NCI-H524 treated with DMSO at 0.1 percent for 48 hours (cell line): ENCODE measurements at places on chromosomes 4 and X.

DNA sequence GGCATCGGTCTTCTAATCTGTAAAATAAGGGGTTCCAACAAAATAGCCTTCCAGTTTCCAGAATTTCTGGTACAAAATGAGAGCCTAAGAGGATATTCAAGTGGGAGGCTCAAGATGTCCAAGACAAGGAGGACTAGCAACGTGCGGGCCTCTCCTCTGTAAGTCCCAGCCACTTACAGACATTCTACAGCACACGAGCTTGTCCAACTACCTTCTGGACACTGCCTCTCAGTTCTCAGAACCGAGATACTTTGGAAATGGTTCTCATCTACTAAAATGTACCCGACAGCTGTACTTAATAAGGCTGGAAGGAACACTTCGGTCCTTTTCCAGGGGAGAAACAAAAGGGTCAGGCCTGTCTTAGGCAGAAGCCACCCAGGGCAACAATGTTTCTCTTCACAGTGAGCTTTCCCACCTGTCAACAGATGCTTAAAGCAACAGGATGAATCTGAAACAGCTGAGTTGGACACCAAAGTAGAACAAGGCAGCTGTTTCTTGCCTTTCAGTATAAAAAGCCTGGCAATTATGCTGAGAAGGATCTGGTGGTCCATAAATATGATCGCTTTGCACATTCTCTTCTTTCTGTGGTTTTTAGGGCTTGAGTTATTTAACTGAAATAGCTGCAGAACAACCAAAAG is 127.0 kb downstream of the HS6ST2 start:
- DNase-seq: no peak

DNA sequence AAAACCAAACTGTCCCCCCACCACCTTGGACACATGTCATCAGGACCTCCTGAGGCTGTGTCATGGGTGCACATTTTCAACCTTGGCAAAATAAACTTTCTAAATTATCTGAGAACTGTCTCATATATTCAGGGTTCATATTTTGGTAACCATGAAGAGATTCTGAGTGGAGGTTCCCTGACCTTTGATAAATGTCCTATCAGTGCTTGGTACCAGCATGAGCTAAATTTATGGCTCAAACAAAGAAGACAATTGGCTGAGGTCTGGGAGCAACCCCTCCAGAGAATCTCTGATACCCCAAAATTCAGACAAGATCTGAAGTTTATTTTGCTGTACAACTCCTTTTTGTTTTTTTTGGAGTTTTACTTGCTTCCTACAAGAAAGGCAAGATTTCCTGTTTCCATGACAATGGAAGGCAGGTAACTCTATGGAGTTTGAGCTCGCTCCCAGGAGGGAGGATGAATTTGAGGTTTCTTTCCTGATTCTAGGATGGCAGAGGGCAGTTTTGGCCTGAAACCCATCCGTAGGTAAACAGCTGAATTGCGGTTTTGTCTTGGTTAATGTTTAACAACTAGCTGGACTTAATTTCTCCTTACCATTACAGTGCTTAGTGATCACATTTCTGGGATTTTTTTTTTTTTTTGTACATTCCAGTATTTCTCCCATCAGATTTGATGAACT is 14.5 kb downstream of the UGT2B15 start:
- DNase-seq: no peak

DNA sequence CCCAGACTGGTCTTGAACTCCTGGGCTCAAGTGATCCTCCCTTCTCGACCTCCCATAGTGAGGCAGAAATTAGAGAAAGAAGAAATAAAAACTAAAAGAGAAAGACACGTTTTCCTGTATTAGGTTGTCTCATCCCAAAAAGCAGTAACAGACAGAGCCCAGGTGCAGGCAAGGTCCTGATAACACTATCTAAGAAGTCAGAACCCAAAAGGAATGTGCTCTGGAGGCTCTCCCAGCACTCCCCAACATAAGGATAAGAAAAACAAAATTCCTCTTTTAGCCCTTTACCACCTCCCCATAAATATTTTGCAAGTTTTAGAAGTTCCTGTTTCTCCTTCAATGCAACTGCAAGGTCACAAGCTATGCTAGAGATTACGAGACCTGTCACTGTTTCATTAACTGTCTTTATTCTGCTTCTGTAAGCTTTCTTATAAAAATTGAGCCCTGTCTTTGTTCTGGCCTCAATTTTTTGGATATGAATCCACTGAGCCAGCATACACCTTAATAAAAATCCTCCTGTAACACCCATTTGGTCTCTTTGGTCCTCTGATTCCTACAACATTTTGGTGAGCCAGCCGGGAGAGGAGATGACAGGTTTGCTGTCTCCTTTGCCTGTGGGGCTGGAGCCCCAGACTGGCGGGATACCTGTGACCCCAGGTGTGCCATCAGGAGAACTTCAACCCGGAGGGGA is 25.9 kb downstream of the LIAS start:
- no peak for DNase-seq

DNA sequence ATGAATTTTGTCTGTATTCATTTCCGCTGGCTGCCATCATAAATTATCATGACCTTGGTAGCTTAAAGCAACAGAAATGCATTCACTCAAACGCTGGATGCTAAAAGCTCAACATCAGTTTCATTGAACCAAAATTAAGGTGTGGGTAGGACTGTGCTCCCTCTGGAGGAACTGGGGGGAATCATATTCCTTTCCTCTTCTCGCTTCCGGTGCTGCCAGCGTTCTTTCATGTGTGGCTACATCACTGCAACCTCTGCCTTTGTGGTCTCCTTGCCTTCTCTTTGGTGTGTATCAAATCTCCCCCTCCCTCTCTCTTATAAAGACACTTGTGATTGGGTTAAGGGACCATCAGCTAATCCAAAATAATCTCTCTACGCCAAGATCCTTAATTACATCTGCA is 39.5 kb downstream of the NEIL3 start:
- no peak for DNase-seq

- peak; percentile 49 for DNase-seq
Observed at GRCh38 chrX:110795645-110796406, at the start of gene CHRDL1. Gene CHRDL1 (minus strand): TSS chrX:110795817. CDS start chrX:110792181, 3,636 bp downstream.

DNA sequence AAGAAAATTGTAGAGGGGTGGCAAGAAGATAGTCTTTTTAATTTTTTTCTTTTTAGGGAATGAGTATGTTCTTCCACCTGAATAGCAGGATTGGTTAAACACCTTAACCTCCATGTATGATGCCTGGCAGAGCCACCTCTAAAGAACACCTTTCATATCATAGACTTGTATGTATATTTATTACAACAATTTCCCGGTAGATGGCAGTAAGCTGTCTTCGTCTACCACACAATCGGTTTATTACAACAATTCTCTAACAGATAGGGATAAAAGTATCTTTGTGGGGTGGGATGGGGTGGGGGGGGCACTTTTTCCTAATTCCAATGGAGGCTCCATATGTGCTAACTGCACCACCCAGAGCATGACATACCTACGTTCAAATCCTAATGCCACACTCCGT is 255.5 kb downstream of the LDB2 start:
- DNase-seq: no peak

DNA sequence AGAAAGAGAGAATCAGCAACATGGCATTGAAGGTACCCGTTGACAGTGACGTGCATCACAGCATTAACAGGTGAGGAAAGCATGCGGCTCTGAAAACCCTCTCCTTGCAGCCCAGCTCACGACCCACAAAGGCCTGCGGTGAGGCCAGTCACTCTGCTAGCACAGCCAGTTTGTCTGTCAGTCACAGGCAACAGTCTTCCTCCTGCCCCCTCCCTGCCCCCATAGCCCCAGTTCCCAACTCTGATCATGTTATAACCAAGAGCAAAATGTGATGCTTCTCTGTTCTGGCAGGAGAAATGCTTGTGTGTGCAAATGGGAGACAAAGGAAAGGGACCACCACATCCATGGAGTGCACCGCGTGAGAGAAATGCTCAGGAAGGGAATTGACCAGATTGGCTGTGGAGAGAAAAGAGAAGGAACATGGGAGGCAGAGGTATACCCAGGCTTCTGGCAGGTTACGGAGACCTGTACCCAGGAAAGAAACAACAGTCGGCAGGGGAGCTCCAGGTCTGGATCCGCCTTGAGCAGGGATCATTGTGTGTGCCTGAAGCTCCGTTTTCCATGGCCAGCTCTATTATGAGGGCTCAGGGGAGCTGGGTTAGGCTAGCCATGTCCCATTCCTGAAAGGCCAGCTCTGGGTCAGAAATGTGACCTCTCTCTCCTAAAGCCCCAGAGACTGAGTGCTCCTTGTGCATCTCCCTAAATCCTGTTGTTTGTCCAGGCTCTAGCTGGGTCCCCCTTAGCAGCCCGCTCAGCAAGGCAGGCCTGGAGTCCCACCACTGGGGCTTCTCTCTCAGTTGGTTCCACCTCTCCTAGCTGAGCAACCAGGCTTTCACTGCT is 139.7 kb upstream of the MAMLD1 start:
- DNase-seq: no peak

GRCh38 chr4:39020130-39020529 is 12.1 kb downstream of the TMEM156 start:
- no peak for DNase-seq

DNA sequence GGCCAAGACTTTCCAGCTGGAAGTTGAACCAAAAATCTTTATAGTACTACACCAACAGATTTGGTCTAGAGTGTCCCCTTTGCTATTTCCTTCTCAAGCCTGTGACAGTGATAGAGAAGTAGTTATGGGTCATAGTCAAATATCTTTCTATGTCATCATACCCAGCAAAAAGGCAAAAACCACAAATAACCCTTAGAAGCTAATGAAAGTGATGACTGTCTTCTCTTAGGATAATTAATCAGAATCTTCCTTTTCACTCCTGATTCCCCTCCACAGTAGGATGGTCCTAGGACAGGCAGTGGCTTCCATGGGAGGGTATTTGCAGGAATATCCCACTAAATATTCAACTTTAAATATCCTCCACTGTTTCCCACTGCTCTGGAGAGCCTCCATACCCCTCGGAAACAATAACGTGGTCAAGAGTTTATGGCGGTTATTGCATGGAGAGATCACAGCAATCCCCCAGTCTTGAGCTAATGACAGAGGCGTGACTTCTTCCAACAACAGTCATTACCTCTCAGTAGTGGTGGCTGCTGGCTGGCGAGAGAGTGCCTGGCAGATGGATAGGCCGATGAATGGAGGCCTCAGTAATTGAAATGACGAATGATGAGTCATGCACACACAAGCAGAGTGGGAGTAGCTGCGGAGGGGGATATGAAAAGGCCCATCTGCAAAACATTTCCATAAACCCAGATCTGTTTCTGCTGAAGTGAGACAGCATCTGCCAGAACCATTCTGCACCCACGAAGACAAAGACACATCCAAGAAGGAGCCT is 154.9 kb downstream of the STK32B start:
- DNase-seq: peak; percentile 32

DNA sequence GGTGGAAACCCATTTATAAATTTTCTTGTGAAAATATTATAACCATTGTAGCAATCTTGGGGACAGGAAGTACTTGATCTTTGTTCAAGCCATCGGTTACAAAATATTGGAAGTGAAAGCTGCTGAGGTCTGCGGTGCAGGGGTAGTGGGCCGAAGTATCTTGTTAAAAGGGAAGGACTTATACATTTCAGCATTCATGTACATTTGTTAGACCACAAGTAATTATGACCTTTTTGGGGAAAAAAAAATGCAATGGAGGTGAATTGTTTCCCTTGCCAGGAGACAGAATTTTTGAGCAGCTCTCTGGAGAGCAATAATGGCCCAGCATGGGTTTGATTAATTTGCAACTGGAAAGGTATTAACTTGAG is 121.3 kb downstream of the EGF start:
- DNase-seq: no peak

- DNase-seq: no peak
Observed at GRCh38 chr4:141638230-141638629, 1.8 kb downstream of the IL15 start.

- no peak for DNase-seq
Observed at GRCh38 chr4:109486007-109486406, 52.4 kb downstream of the SEC24B start.

GRCh38 chr4:111323496-111323895 is 700.6 kb upstream of the PITX2 start:
- DNase-seq: no peak

GRCh38 chr4:8291701-8292477 is 22.3 kb downstream of the HTRA3 start:
- DNase-seq: no peak

- no peak for DNase-seq
Observed at GRCh38 chr4:111837761-111838160, 307.5 kb upstream of the FAM241A start.

- no peak for DNase-seq
Observed at GRCh38 chr4:20486433-20486832, 213.8 kb upstream of the PACRGL start.

DNA sequence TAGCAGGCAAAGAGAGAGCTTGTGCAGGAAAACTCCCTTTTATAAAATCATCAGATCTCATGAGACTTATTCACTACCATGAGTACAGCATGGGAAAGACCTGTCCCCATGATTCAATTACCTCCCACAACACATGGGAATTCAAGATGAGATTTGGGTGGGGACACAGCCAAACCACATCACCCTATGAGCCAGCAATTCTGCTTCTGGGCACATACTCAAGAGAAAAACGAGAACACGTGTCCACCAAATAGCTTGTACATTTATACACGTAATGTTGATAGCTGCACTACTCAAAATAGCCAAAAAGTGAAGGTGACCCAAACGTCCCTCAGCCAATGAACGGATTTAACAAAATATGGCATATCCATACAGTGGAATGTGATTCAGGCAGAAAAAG is 94.5 kb upstream of the DHRSX start:
- DNase-seq: no peak

- DNase-seq: no peak
Observed at GRCh38 chr4:45350438-45350837, 624.1 kb upstream of the GNPDA2 start.

GRCh38 chrX:40933132-40933705 is 152.0 kb upstream of the USP9X start:
- DNase-seq: no peak

- DNase-seq: no peak
Observed at GRCh38 chrX:128961290-128961689, 562.0 kb downstream of the SMARCA1 start.

DNA sequence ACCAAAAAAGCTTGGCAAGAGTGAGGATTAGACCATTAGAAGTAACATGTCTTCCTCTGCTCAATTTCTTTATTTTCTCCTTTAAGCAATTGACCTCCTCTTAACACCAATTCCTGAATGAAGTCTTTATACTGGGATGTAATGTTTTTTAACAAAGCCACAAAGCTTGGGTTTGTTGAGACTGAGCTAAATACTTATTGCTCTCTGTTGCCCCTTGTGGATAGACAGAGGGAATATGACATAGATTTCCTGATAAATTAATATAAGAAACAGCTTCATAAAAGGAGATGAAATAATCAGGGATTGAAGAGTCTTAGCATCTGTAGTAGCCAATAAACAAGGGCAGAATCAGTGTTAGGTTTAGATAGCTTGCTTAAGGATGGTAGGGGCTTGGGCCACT is 57.6 kb downstream of the CCDC160 start:
- DNase-seq: no peak

- no peak for DNase-seq
Observed at GRCh38 chrX:45200741-45201234, at the start of gene DIPK2B. Gene DIPK2B (minus strand): TSS chrX:45200876. CDS start chrX:45200826, 50 bp downstream.

- no peak for DNase-seq
Observed at GRCh38 chr4:83644677-83645659, 109.1 kb downstream of the GPAT3 start.
